A549 treated with AZD2906 at 1 μM for 4 hours (cell line): ENCODE measurements at places on chromosomes 5 and 9. TPM values are rescaled to one million over a fixed set of nuclear protein-coding genes. Genes with fewer than 3 reads are reported as not detected.

GOLM1 gene
- 103 to 115 TPM (median 108 TPM) in 5 replicates for total RNA-seq

TEK gene
- 0.11 to 0.19 TPM (median 0.15 TPM) in 5 replicates for total RNA-seq

HSD17B3 gene
- 0.09 to 0.22 TPM (median 0.18 TPM) in 3 of 5 replicates, not detected in the others for total RNA-seq

CYLC2 gene
- total RNA-seq = not detected in 5 replicates

UBE2QL1 gene
- total RNA-seq = 3.7 to 4.6 TPM (median 4.4 TPM) in 5 replicates

HBEGF gene
- 5.7 to 7.7 TPM (median 6.5 TPM) in 5 replicates for total RNA-seq

MLANA gene
- not detected in 5 replicates for total RNA-seq

IFNB1 gene
- not detected in 5 replicates for total RNA-seq

SMC5 gene
- total RNA-seq = 11.7 to 19.2 TPM (median 15.8 TPM) in 5 replicates

DEPDC1B gene
- 12.9 to 17.5 TPM (median 15.0 TPM) in 5 replicates for total RNA-seq

DNM1 gene
- 78.9 to 89.5 TPM (median 83.5 TPM) in 5 replicates for total RNA-seq

LHX3 gene
- 0.07 to 0.08 TPM (median 0.08 TPM) in 4 of 5 replicates, not detected in the other for total RNA-seq

BRD8 gene
- 40.8 to 52.2 TPM (median 44.4 TPM) in 5 replicates for total RNA-seq
